ENCODE measurements at places on chromosomes 2 and 18.
A peak's percentile ranks its signal among the peaks of the same experiment; 100 is the strongest.

DNA sequence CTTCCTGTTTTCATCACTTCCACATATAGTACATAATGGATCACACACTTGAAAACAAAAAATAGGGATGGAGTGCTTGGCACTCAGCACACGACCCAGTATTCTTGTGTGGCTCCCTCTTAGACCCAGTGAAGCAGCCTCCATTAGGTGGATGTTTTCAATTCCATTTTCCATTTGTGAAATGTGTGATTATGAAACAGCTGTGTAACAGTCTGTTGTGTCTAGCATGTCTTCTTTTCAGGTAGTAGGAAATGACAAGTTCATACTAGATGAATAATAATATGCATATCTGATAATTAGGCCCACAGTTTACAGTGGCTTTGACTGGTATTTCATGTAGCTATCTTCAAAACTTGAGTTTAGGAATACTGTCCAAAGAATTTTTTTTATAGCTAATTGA, 35.5 kb downstream of the EML6 start:
- DNase-seq, result no peak

DNA sequence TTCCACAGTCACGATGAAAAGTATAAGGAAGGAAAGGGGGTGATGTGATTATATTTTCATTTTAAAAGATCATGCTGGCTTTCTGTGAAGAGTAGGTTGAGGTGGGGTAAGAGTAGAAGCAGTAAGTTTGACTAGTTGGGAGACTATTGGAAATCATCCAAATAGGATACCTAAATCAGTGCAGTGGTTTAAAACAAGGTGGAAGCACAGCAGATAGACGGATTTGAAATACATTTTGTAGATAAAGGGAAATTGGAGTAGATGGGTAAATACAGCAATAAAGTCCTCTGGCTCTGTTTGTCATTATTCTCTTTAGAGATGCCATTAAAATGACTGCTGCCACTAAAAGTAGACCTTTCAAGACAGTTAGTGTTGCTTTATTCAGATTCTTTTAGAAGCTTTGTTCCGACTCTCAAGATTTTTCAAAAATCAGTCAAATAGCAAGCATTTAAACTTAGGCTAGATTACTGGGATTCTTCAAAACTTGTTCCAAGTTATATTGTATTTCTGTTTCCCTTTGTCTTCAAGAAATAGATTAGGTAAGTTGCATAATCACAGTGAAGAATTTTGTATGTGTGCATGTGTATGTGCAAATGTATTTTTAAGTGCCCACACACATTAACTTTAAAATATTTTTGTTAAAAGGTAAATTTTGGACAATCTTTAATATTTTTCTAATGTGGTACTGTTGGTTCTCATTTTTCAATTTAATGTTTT, 61.7 kb upstream of the DTNA start:
- no peak for DNase-seq

- DNase-seq, result no peak
Observed at GRCh38 chr2:45712570-45712969, 61.1 kb downstream of the PRKCE start.

- DNase-seq, result no peak
Observed at GRCh38 chr2:190646780-190647522, 1.9 kb upstream of the NAB1 start.

DNA sequence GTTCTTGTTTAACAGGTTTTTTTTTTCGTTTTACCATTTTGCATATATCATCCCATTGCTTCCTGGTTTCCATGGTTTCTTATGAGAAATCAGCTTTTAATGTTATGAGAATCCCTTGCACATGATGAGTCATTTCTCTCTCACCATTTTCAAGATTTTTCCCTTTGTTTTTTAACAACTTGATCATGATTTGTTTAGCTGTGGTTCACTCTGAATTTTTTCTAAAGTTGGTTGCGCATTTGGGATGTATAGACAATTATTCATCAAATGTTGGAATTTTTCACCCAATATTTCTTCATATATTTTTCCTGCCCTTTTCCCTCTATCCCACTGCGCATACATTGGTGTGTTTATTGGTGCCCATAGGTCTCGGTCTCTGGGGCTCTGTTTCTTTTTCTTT, 42.4 kb upstream of the BIN1 start:
- DNase-seq, result no peak

DNA sequence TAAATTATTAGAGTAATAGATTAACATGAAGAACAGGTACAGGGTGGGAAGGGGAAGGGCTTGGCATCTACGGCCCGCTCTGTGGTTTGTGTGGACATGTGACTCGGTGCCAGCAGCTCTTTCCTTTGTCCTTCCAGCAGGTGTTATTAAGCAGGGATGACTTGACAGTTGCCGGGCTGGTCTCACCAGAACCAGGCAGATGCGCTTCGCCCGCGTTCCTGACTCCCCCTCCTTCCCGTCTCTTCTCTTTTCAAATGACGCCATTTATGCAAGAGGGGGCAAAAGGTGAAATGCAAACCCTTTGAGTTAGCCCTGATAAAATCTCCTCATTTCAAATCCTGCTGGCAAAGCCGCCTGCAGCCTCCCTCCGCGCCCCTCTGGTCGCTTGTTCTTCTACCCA, 38.9 kb upstream of the MGAT4A start:
- no peak for DNase-seq

- DNase-seq, result peak; percentile 43
Observed at GRCh38 chr18:13653746-13654433, 72.5 kb downstream of the FAM210A start.

DNA sequence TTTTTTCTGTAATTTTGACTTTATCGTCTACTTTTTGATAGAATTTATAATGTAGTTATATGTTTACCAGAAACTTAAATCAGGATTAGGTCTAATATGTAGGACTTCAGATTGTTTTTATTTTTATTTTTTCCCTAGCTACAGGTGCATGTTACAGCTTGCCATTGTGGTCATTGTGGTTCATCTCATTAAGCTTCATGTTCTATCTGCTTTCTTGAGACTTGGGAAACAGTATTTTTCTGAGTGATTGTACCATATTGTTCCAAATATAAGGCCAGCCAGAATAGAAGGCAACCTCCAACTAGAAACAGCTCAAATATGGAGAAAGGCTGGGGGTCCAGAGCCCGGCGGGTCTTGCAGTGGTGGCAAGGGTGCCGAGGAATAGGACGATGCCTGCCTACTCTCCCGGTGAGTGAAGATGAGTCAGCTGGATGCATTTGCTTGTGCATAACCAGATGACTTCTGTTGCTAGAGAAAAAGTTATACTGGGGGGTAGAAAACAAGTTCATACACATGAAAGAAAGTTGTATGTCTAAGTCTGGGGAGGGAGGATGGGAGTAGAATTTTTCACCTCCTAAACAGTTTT, 188.4 kb downstream of the CCDC85A start:
- no peak for DNase-seq

GRCh38 chr18:31741097-31741735, 19.5 kb downstream of the SLC25A52 start:
- peak; percentile 51 for DNase-seq

- no peak for DNase-seq
Observed at GRCh38 chr2:240637116-240637900, 12.0 kb downstream of the GPR35 start.

- DNase-seq, result no peak
Observed at GRCh38 chr2:203501873-203502272, 33.2 kb downstream of the RAPH1 start.

GRCh38 chr2:55616551-55617174, 759 bp downstream of the PPP4R3B start:
- no peak for DNase-seq

DNA sequence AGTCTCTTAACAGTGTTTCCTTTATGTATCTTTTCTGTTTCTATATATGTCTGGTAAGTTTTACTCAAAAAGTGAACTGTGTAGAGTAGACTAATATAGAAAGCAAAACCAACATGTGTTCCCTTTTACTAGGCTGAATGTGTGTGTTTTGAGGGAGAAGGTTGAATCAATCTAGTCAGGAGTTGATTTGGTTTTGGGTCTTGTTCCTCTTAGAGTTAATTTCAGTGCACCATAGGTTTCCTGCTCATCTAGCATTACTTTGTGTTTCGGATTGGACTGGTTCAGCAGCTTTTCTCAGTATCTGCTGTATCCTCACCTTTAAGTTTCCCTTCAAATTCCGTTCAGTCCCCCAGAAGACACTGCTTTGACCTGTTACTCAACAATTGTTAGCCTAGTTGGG, 52.0 kb upstream of the TRIM43 start:
- DNase-seq, result no peak

DNA sequence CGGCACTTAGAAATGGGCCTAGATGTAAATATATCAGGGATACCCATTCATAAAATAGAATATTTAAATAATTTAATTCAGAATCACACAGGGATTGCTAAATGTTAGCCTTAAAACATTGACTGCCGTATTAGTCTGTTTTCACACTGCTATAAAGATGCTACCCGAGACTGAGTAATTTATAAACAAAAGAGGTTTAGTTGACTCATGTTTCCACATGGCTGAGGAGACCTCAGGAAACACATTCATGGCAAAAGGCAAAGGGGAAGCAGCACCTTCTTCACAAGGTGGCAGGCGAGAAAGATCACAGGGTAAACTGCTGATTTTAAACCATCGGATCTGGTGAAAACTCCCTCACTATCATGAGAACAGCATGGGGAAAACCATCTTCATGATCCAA, 223.6 kb upstream of the GULP1 start:
- no peak for DNase-seq

- no peak for DNase-seq
Observed at GRCh38 chr18:79516441-79516931, 120.8 kb downstream of the NFATC1 start.

DNA sequence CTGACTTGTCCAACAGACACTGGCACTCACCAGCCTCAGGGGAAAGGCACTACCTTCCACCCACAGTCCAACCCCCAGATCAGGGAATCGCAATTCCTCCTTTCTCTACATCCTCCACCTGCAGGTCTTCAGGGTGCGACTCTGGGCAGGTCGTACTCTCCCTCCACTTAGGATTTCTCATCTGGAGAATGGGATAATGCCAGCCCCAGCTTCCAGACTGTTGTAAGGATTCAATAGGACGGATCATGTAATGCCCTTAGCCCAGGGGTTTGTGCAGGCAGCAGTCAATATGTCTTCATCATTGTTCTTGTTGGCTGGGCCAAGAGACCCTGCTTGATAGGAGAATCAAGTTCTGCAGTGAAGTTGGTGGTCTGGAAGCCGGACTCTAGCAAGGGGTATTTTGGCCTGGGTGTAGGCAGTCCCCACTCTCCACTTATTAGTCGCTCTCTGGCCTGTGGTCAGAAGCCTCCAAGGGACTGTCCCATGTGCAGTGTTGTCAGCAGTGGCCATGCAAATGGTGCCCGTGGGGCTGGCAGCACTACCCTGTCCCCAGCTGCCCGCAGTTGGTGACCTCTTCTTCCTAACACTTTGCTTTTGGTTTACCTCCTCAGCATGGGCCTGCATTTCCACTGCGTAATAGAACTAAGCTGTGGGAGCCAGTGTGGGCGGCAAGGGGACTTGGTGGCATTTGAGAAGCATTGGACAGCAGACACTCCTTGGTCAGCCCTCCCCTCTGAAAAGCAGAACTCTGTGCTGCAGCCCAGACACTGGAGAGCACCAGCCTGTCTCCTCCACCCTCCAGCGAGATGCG, 172.4 kb upstream of the HS6ST1 start:
- DNase-seq, result no peak

- no peak for DNase-seq
Observed at GRCh38 chr2:211930331-211930730, 608.3 kb downstream of the ERBB4 start.

DNA sequence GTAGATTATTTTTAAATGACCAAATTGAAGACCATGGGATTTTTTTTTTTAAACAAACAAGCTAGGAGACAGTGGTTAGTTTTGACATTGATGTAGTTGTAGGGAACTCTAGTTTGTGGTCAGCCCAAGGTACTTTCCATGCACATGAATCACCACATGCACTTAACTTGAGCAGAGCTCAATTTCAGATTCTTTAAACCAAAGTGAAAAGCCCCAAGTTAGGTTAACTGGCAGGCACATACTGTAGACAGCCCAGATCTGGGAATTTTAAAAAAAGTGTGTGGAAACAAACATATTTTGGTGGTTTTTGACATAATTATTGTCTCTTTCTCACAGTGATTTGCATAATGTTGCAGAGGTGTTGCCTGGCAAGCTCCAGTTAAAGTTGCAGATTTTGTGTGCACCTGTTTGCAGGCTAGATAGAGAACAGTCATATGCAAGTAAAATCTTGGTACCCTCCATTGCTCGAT, 88.4 kb downstream of the BCL2L11 start:
- DNase-seq, result no peak

GRCh38 chr2:168072626-168073303, 174.6 kb downstream of the STK39 start:
- no peak for DNase-seq
